ENCODE measurements at places on chromosomes 4 and X. TPM values are rescaled to one million over a fixed set of nuclear protein-coding genes. Genes with fewer than 3 reads are reported as not detected.
A peak's percentile ranks its signal among the peaks of the same experiment; 100 is the strongest.

DNA sequence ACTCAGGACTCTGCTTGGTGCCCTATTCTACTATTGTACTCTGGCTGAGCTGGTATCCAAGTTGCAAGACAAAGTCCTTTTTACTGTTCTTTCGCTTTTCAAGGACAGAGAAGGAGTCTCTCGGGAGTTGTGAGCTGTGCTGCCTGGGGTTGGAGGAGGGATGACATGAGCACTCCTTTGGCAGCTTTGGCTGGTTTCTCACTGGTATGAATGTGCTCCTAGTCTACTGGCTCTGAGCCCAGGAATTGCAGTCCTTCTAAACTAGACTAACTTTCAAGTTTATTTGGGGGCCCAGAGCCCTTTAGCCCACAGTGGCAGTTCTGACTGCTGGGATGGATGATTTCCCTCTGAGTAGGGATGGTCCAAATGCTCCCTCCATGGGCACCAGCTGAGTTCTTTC lies 997.1 kb downstream of the RAB28 start:
- no peak for DNase-seq

DNA sequence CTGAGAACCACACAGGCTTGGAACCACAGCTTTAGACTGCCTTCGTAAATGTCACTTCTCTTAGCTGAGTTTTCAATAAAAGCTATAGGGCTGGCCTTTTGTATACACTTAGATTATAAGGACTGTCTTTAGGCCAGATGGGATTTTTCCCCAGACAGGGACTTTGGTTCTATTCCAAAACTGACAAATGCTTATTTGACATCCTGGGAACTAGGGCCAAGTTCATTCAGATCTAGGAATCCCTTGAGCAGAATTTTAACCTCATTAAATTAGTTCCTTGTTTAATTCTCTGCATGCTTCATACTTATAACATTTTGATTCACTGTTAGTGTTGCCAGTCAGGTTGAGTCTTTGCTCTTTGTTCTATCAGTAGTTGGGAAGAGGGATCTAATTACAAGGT lies 23.1 kb downstream of the ZRSR2 start:
- DNase-seq, result no peak

SMIM10L2A gene
- not detected for polyA plus RNA-seq

DNA sequence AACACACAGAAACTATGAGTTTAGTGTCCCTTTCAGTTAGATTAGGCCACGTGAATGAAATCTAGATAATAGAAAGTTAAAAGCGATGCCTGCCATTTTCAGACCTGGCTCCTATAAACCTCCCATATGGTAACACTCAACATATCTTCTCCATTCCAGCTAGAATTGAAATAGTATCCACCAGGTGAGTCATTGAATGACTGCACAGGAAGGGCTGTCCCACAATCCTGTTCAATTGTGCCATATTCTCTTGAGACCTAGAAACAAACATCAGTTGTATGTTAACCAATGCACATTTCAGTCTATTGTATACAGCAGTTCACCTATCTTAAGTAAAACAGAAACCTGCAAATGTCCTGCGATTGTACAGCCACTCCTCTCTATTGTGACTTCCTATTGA lies 659.3 kb upstream of the SLIT2 start:
- no peak for DNase-seq

- DNase-seq, result no peak
Observed at GRCh38 chrX:68930542-68931317, 101.9 kb downstream of the EFNB1 start.

DNA sequence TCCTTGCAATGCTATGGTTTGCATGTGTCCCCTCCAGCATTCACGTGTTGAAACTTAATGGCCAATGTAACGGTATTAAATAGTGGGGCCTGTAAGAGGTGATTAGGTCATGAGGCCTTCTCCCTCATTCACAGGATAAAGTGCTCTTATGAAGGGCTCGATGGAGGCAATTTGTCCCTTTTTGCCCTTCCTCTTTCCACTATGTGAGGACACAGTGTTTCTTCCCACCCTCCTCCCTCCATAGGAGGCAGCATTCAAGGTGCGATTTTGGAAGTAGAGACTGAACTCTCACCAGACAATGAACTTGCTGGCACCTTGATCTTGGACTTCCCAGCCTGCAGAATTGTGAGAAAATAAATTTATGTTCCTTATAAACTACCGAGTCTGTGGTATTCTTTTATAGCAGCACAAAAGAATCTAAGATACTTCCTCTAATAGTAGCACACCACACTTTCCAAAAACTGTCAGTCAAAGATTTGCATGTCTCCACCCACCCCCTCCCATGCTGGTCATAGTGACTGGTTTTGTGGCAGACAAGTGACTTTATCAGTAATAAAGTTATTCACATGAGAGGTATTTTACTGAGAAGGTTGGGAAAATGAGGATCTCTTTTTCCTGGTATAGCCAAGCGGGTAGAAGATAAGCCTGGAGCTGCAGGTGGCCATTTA lies 113.5 kb upstream of the TTC29 start:
- no peak for DNase-seq

- DNase-seq, result no peak
Observed at GRCh38 chr4:42497142-42497910, 100.0 kb downstream of the SHISA3 start.

DNA sequence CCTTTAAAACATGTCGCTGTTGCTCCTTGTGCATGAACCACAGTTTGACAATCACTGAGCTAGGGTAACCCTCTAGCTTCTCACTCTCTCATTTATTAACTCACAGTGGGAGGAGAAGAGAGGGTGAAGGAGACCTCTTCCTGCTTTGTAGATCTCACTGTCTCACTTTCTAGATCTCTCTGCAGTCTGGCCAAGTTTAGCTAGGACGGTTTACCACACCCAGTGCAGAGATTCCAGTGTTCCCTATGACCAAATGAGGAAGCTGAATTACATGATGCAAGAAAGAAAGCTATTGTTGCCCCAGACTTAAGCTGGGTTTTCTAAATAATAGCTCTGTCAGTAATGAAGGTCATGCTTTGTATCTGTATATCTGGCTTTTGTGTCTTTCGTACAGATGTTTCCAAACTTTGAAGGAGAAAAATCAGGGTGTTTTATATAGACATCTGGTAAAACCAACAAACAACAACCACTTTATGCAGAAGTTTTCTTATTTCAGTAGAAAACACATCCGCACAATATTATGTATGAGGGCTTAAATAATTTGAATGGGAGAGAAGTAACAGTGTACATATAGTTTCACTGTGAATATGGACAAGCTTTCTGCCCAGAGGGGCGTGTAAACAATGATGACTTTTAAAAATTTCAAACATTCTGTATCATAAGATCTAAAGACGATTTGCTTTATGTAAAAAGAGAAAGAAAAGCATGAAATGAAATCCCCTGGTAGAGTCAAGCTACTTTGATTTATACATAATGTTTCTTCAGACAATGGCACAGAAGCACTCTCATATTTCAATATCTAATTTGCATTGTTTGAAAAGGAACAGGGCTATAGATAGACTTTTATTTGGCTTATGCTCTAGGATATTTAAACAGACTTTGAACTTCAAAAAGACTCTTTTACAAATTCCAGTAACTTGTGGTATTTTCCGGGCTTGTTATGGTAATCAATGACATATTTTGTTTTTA lies 582.3 kb downstream of the FSTL5 start:
- DNase-seq, result peak; percentile 71

IBSP gene
- not detected for polyA plus RNA-seq

DNA sequence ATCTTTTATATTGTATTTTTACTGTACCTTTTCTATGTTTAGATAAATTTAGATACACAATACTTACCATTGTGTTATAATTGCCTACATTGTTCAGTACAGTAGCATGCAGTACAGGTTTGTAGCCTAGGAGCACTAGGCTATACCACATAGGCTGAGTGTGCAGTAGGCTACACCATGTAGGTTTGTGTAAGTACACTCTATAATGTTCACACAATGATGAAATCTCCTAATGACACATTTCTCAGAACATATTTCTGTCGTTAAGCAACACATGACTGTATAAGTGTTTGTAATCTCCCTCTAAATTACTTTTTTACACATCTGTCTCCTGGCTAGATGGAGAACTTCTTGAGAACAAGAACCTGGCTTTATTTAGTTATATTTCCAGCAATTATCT lies 40.3 kb downstream of the UCHL1 start:
- DNase-seq, result no peak

DNA sequence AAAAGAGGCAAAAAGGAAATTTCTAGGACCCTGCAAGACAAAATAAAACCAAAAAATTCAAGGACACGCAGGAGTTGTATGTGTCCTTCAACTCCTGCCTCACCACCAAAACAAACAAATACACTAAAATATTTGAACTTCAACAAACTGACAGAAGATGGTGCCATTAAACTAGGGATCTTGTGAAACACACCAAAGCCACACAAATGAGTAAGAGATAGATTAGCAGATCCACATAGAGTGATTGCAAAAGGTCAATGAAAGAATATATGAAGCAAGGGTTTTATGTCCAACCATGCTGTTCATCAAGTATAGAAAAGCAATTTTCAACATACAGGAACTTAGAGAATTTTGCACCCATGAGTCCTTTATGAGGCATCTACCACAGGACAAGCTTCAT lies 40.1 kb upstream of the SCML1 start:
- no peak for DNase-seq

- no peak for DNase-seq
Observed at GRCh38 chrX:69083801-69084200, 81.5 kb downstream of the PJA1 start.

All from CD14-positive monocyte (primary cell).